ENCODE measurements at places on chromosomes 5 and 9.

GRCh38 chr9:78549711-78550110, 252.8 kb downstream of the PSAT1 start:
- DNase-seq, result no peak

- no peak for DNase-seq
These were observed 10.0 kb downstream of the OTULINL start for GRCh38 chr5:14591548-14591947.

DNA sequence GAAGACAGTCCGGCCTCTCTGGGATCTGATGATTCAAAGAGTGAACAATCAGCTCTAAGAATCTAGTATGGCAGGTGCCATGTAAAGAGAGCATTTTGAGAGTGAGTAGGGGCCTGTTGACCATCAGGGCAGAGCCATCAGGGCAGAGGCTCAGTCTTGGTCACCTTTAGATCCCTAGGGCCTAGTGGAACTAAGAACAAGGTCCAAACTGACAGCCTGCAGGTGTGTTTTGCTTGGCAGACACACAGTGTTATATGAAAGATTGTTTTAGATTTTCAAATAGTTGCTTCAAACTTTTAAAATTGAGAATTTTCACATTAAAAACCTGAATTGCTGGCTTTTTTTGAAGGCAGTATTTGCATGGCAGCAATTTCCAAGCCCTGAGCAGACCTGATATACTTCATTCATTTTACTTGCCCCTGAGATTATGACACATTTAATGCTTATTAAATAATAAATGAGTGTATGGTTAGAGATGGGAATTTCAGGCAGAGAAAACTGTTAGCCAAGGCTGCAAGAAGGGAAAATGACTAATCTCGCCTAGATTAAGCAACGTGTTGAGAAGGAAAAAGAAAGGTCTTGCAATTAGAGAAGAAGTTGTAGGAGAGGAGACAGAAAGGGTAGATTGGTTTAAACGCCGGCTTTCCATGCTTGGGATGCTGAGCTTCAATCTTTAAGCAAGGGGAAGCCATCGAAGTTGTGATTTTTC, 279.6 kb downstream of the ARRDC3 start:
- no peak for DNase-seq

DNA sequence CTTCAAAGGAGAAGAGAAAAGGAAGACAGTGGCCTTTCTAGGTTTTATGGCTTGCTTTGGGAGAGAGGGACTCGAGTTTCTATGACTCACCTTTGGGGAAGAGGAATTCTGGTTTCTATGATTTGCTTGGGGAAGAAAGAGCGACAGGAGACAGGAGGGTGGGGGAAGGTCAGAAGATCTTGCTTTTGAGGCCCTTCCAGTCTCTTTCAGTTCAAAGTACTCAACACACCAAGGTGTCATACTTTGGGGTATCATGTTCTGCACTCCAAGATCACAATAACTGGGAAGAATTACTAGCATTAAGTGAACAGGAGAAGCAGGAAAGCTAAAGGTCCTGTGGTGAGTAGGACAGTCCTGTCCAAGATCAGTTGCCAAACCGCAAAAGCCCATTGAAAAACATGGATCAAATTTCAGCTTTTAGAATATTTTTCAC, 324.5 kb downstream of the ARHGEF28 start:
- DNase-seq, result no peak

GRCh38 chr5:73652391-73652790, 26.4 kb downstream of the ARHGEF28 start:
- DNase-seq, result no peak

GRCh38 chr5:171706736-171707441, 78.7 kb upstream of the SMIM23 start:
- DNase-seq, result no peak

- no peak for DNase-seq
These were observed 3.3 kb upstream of the PRLR start for GRCh38 chr5:35233601-35234000.

DNA sequence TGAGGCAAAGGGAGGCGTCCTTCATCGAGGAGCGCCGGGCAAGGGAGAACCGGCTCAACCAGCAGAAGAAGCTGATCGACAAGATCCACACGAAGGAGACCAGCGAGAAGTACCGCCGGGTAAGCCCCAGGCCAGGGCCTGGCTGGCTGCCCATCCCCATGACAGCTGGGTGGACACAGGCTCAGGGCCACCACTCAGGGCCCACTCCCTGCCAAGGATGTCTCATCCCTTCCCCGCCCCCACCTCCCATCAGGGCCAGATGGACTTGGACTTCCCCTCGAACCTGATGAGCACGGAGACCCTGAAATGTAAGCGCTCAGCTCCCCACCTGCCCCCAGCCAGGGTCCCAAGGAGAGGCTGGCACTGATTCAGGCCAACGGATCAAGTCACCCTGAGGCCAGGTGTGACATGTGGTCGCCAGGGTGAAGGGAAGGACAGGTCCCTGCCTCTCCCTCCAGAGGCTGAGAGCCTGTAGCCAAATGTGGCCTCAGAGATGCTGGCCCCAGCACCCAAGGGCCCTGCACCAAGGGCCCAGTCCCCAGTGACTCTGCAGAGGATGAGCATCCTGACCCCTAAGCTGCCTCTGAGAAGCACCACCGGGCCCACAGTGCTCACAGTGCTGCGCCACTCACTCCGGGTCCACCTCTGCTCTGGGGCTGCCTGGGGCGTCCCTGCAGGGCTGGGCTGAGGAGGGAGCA, 3.1 kb upstream of the RABL6 start:
- no peak for DNase-seq

DNA sequence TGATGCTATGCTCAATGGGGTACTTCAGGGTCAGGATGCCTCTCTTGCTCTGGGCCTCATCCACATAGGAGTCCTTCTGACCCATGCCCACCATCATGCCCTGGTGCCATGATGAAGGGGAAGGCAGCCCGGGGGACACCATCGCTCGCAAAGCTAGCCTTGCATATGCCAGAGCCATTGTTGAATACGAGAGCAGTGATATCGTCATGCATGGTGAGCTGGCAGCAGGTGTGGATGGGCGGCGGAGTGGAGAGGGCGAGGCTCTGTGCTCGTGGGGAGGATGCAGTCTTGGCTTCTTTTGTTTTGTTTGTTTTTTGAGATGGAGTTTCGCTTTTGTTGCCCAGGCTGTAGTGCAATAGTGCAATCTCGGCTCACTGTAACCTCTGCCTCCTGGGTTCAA, 17.2 kb upstream of the SPZ1 start:
- DNase-seq, result no peak
